ENCODE measurements at places on chromosomes 5 and 9.
A peak's percentile ranks its signal among the peaks of the same experiment; 100 is the strongest.

GRCh38 chr9:122134822-122135528 is 24.6 kb downstream of the NDUFA8 start:
- no peak for DNase-seq

GRCh38 chr9:121439016-121439415 is 60.6 kb downstream of the GGTA1 start:
- DNase-seq = no peak

- DNase-seq = no peak
These were observed 99.3 kb downstream of the SLIT3 start for GRCh38 chr5:169201597-169201996.

- no peak for DNase-seq
These were observed 1.3 kb downstream of the RANBP3L start for GRCh38 chr5:36300191-36300926.

DNA sequence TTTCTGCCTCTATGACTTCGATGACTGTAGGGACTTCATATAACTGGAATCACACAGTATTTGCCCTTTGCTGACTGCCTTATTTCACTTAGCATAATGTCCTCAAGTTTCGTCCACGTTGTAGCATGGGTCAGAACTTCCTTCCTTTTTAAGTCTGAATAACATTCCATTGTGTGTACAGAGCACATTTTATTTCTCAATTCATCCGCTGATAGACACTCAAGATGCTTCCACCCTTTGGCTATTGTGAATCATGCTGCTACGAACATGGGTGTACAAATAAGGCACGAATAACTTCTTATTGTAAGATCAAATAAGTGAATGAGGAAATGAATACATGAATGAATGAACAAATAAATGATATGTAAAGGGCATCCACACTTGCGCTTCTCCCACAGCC is 13.0 kb downstream of the BARX1 start:
- no peak for DNase-seq

- DNase-seq = peak; percentile 8
These were observed 21.4 kb upstream of the OTULINL start for GRCh38 chr5:14560091-14560595.

DNA sequence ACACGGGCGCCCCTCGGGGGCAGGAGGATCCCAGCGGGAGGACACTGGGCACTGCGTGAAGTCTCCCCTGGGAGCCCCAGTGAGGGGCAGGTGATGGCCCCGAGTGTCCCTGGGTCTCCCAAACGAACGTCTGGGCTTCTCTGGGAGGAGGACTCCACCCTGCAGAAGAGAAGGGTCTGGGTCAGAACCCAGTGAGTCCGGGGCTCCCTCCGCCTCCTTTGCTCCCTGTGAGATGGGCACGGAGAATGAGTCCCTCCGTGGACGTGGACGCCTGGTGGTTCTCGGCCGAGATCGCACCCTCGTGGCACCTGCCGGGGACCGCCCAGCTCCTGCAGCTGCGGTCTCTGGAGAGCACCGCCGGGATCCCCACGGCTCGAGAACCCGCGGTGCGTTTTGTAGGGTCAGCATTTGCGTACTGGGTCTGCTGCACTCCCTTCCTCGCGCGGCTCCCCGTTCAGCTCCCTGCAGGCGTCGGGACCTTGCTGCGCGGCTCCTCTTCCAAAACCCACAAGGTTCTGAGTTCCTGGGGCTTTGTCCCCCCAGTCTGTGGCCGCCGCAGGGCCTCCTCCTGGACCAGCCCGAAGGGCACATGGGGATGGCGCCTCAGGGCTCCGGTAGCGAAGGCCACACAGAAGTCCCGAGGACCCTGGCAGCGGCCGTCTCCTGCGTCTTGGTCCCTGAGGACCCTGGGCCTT is 10.2 kb upstream of the CEP72 start:
- DNase-seq = no peak

GRCh38 chr9:9783711-9784110 is 829.1 kb downstream of the PTPRD start:
- no peak for DNase-seq

GRCh38 chr5:94793816-94794198 is 175.3 kb downstream of the SLF1 start:
- peak; percentile 1 for DNase-seq

DNA sequence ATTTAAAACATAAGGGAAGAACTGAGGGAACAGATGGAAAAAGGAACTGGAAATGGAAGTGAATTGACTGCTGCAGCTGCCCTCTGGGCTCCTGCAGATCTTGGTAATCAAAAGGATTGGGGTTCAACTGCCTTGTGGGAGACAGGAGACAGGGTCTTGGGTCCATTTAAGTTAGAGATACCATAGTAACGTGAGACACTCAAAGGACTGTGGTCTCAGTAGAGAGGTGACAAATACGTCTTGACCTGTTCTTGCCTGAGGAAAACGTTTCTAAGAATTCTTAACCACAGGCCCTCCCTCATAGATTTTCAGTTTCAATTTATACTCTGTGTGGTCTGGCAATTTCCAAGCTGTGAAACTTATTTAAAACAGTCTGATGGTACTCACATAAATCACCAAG is 100.8 kb upstream of the DHFR start:
- peak; percentile 68 for DNase-seq

DNA sequence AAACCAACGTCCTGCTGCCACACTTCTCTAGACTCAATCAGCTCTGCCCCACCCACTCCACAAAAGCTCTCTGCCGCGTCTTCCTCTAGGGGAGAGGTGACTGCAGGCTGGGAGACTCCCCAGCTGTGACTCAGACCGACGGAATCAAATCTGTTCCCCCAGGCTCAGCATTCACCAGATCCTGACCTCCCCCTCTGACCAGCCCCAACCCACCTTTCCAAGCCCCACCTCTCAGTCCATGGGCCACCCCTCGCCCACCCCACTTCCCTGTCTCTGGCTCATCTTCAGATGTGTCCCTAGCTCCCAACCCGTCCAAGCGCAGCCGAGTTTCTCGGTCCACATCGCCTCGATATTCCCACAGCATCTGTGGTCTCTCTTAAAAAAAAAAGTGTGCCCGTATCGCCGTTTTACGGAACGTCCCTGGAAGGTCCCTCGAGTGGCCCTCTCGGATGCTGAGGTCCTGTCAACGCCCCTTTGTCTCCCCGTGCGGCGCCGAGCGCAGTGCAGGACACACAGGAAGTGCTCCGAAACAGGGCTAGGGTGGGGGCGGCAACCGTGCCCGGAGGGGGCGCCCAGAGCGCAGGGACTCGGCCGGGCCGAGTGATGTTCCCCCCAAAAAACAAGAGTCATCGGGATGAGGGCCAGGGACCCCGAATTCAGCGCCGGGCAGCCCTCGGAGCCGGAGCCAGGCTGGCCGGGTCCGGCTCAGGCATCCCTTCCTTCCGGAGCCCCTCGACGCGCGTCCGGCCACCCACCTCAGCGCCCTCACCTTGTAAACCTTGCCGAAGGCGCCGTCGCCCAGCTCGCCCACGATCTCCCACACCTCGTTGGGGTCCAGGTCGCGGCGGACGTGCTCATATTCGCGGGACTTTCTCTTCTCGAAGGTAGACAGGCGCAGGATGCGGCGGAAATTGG is 649 bp downstream of the STK10 start:
- DNase-seq = peak; percentile 72

- no peak for DNase-seq
These were observed 216.8 kb upstream of the RPS23 start for GRCh38 chr5:82494942-82495341.

DNA sequence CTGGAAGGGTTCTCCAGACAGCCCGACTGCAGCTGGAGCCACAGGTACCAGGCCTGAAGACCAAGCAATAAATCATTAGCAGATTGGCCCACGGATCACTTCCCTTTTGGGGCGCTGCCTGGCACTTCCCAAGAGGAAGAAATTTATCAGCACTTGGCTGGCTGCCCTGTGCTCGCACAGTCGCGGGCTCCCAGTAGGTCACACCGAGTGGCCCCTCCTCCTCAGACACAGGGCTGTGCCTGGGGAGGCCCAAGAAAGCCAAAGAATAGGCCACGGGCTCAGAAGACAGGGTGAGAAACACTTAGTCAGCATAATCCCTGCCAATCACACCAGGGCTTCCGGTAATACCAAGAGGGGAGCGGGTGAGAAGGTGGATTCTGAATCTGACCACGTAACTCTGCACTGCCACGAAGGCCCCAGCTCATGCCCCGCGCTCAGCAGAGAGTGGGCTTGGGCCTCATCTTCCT is 115.7 kb upstream of the MSX2 start:
- no peak for DNase-seq

- DNase-seq = no peak
These were observed 16.7 kb downstream of the AP3S1 start for GRCh38 chr5:115858396-115858795.

DNA sequence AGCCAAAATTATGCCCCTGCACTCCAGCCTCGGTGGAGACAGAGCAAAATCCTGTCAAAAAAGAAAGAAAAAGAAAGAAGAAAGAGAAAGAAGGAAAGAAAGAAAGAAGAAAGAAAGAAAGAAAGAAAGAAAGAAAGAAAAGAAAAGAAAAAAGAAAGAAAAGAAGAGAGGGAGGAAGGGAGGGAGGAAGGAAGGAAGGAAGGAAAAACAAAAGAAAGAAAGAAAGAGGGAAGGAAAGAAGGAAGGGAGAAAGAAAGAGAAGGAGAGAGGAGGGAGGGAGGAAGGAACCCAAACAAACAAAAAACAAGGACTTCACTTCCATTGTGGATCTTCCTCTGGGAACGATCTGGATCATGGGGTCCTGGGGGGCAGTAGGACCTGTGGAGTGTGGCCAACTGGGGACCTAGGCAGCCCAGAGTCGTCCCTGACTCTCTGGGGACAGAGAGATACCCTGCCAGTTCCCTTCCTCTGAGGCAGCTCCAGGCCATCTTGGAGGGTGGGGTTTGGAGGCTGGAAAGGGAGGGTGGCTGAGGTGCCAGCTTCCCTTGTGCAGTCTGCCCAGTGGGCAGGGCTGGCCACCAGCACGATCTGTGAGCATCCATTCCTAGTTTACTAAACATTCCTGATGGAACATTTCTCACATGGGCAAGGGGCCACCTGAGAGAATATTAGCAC is 216.8 kb downstream of the PAX5 start:
- DNase-seq = no peak

GRCh38 chr9:80004714-80005113 is 432.9 kb downstream of the TLE4 start:
- DNase-seq = no peak

GRCh38 chr5:861442-862366 is 10.9 kb upstream of the ZDHHC11 start:
- no peak for DNase-seq

GRCh38 chr5:58191443-58191842 is 268.4 kb downstream of the PLK2 start:
- DNase-seq = no peak

DNA sequence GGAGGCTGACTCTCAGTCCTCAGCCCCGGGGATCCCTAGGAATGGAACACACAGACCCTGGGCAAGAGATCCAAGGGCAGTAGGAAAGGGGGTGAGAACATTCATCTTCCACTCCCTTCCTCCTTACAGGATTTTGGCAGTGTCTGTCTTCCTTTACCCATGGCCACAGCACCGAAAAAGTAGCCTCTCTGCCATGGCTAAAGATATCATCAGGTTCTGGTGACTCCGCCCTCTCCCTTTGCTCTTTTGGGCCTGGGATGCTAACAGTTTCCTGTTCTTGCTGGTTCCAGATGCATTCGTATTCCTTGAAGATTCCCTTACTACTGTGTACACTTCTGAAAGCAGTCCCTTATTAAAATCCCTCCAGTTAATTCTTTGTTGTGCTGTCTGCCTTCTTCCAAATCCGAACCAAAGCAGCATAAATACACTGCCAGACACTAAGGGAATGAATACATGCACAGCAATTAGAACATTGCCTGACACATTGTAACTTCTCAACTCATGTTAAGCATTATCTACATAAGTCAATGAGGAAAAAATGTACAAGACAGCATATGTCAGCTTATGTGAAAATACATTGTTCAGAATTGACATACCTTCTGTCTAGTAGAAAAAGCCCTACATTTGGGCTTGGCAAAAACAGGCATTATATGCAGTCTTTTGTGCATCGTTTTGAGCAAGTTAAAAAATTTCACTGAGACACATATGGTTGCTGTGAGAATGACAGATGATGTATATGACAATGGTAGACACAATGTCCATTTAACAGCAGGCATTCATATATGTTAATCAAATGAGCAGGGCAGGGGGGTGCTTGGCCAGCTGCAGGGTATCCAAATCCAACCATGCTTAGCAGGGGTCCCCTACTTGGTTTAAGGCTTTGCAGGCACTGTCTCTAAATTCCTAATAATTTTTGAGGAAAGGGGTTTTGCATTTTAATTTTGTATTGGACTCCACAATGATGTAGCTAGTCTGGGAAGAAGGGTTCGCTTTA is 58.8 kb upstream of the RAI14 start:
- no peak for DNase-seq

DNA sequence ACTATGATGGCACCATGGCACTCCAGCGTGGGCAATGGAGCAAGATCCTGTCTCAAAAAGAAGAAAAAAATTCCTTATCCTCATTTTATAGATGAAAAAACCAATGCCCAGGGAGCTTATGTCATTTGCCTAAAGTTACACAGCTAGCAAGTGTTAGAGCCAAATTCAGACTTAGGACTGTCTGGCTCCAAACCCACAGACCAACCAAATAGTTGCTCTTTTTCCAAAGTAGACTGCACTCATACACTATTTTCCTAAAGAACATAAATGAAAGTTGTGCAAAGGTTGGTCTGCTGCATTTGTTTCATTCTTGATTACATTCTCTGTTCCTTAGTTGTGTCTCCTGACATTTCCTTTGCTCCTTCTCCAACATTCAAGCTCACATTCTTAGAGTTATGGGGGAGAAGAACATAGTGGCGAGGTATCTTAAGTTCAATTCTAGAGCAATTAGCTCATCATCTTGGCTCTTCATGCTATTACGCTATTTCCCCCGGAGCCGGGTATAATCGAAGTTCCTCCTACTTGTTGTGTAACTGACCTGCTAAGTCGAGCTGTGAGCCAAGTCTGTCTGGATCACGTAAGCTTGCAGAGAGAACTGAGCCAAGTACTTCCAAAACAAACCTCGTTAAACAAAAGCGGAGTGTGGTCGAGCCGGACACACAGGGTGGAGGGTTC is 138.3 kb downstream of the RFK start:
- DNase-seq = no peak

GRCh38 chr5:52789378-52789777 is 1.7 kb downstream of the ITGA1 start:
- no peak for DNase-seq

- DNase-seq = no peak
These were observed 54.2 kb downstream of the ELAVL2 start for GRCh38 chr9:23771746-23772384.

DNA sequence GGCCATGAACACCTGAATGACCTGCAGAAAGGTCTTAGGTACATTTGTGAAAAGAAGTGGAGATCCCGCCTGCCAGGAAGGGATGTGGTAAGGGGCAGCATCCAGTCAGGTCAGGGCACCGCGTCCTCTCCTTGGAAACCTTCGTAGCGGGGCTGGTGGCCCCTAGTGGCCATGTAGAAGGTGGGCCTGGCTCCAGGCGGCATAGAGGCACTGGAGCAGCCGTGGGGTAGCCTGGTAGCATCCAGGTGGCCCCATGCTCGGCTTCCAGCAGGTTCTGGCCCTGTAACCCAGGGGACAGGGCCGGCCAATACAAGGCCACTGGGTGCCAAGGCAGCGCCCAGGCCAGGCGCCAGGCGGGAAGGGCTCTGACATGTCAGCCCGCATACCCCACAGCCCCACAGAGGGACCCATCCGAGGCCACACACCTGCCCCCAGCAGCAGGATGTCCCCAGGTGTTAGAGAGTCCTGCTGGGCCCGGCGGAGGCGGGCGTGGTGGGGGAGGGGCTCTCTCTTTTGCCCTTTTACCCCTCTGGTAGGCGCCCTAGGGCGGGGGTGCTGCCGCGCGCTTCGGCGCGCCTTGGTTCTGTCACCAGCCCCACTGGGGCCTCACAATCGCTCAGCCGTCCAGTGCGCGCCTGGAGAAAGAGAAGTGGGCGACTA is 58.3 kb upstream of the SPATA31E1 start:
- DNase-seq = no peak

GRCh38 chr9:133824106-133824801 is 86.1 kb upstream of the SARDH start:
- no peak for DNase-seq

Measured in CD4-positive, alpha-beta T cell treated with Interleukin-12 subunit alpha and Interleukin-12 subunit beta, for 1 hour (primary cell).